Esophagus muscularis mucosa (tissue), 4 donors: ENCODE measurements at places on chromosomes 3 and 15.

- DNase-seq: no peak
Measured at GRCh38 chr3:51539291-51539941, 897 bp downstream of the RAD54L2 start.

DNA sequence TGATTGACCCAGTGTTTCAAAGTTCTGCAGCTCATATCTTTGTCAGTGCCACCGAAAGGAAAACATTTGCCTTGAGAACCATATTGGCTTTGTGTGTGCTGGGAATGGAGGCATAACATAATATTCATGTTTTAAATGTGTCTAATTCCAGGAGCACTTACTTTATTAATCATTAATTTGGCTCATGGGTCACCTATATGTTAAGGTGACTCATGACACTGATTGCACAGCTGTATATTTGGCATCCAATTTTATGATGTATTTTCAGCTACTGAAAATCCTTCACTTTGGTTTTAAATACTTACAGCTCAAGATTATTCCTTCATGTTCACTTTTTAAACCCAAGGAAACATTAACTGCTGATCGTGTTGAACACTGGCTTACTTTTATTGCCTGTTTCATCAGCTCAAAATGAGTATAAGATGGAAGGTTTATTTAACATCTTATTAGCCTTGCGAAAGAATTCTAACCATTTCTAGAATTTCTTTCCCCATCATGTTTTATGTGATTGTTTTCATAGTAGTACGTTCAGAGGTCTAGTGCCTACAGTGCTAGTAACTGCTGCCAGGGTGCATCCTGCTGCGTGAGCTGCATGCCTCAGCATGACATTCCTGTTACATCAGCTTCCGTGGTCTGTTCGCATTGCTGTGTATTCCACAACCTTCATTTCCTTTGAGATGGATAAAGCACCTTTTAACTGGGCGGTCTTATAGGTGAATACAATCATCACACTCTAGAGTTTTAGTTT, 63.7 kb downstream of the LRCH3 start:
- DNase-seq: no peak

DNA sequence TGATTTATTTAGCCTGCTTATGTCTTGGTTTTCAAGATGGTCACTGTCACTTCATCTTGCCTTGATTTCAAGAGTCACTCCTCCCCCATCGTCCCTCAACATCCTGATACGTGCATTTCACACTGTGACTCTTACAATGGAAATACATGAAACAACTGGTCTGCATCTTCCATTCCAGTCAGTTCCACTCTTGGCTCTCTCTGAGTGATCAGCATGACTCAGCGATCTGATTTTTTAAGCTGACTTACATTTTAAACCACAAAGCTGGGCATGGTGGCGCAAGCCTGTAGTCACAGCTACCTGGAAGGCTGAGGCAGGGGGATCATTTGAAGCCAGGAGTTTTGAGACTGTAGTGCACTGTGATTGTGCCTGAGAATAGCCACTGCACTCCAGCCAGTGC, 271.2 kb upstream of the ROPN1 start:
- DNase-seq: no peak

DNA sequence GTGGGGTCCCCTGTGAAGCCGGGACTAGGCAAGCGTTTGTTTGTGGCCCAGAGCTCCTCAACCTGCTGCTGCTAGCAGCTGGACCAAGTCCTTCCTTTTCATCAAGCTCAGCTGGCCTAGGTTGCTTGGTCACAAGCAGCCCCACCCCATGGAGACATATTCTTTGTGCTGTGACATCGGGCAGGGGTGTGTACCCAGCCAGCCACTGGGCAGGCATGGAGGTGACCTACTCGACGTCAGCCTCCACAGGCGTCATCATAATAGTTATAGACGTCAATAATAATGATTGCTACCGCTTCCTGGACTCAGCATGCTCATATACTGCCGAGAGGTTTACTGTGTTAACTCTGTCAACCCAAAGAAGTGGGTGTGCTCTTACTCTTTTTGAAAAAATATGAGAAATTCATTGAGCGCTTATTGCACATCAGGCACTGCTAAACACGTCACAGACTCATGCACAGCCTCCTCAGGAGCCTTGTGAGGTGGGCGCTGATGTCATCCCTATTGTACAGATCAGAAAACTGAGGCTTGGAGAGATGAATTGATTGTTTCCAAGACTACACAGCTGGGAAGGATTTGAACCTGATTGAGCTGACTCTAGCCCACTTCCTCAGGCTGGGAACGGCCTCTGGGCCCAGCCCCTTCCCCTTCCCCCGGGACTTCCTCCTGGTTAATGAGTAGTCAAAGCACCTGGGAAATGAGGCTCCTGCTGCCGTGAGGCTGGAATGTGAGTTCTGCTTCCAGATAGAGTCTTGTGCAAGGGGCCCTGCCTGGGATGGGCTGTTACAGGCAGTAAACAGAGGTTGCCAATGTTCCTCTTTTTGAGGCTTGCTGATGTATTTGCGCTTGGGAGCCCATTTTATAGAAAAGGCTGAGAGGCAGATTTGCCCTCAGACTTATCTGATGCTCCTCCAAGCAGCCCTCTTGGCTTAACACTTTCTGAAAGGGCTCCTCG, 16.2 kb downstream of the SLC6A6 start:
- no peak for DNase-seq

DNA sequence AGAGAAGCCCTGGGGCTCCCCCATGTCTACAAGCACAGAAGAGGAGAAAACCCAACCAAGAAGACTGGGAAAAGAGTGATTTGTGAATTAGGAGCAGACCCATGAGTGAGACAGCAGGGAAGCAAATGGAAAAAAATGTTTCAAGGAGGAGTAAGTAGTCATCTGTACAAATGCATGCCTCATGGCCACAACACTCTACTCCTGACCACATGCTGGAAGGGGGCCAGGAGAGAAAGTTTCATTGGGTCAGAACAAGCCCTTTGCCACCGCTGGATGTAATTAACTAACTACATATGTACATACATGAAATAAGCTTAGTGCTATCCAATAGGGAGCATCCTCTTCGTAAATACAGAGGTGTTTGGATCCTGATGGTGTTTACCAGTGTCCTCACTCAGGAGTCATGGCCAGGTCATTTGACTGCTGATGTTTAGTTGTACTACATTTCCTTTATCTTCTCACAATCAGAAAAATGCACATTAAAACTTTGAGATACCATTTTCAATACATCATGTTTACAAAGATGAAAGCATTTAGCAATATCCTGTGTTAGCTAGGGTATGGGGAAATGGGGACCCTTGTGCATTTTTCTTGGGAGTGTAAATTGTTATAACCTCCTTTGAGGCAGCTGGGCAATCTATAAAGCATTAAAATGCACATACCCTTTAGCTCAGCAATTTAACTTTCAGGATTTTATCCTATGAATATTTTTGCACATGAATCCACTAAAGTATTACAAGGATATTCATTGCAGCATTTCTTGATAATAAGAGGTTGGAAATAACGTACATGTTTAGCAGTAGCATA, 27.1 kb downstream of the CLRN1 start:
- DNase-seq: no peak

DNA sequence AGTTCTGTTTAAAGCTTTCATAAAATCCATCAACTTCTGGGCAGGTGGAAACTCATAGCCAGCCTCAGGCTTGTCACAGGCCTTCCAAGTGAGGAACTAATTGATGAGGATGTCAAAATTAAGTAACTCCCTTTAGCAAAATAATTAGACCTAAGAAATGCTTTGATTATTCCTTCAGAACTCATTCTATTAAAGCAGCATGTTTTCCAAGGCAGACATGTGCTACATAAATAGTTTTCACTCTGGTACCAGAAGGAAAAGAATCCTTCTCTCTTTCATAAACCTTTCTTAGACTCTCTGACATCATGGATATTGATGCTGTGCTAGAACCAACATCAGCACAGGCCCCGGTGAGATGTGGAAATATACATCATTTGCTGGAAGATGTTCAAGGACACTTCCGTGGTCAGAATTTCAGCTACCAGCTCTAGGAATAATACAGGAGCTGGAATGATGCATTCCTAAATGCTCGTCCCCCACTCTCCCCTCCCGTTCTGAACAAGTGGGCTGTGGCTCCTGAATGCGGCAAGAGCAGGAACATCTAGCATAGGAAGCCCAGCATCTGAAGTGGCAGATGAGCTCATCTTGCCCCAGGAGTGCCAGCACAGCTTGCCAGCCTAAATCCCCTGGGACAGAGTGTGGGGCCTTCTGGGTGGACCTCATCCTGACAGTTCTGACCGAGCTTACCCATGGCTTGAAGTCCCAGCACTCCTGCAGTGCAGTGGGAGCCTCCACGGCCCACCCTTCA, 82.4 kb downstream of the WWTR1 start:
- DNase-seq: no peak

DNA sequence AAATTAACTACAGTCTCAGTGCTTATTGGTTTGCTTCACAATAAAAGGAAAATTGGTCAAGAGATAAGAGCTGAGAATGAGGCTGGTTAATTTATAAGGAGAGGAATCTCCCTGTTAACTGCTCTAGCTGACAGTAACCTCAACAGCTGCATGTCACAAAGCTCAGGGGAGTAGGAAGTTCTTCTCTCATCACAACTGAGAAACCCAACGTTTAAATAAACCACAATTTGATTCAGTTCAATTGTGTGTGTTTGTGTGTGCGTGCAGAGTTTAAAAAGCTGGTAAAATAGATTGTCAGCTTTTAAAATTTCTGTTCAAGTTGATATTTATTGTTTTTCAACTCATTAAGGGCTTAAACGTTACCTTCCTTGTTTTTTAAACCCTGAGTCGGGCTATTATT, 3.5 kb upstream of the TGFBR2 start:
- no peak for DNase-seq

DNA sequence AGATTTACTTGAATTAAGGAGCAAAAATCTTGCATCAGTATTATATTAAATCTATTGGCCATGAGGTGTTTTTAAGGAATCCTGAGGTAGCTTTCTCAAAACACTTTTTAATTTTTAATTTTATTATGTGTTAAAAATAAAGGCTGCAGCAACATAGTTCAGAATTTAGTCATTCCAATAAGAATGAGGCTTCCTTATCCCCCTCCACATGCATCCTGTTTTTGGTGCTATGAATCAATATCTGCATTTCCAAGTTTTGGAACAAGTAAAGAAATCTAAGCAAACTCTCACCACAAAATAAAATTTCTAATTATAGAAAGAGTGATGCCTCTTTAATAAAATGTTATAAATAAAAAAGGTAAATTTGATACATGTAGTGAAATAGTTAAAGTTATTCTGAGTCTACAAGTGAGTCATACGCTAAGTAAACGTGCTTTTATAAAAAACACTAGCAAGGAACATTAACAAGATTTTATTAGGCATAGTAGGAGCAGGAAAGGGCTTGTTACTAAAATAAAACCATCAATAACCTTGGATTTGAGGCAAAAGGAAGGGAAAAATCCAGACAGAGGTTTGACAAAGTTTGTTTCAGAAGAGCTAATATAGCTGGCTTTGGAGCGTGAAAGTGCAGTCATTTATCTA, 1218.0 kb downstream of the NSUN3 start:
- DNase-seq: no peak

- no peak for DNase-seq
Measured at GRCh38 chr3:146466604-146467003, 2.8 kb downstream of the PLSCR2 start.

- no peak for DNase-seq
Measured at GRCh38 chr3:86856711-86857110, 134.2 kb downstream of the VGLL3 start.

DNA sequence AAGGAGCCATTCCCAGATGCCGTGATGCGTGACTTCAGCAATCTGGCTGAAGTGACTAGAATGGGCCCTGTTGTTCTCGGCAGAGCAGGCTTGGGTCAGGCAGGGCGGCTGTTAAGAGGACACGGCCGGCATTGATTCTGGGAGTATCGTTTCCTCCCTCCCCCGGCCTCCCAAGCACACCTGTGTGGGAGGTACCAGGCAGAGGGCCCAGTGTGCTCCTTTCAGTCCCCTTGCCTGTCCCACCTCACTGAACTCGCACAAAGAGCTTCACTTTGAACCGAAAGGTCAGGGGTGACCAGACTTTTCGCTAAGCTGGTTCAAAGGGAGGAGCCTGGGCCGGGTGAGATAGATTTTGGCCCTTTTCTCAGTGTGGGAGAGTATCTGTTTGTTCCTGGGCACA, 92.7 kb downstream of the CEMIP start:
- DNase-seq: no peak

DNA sequence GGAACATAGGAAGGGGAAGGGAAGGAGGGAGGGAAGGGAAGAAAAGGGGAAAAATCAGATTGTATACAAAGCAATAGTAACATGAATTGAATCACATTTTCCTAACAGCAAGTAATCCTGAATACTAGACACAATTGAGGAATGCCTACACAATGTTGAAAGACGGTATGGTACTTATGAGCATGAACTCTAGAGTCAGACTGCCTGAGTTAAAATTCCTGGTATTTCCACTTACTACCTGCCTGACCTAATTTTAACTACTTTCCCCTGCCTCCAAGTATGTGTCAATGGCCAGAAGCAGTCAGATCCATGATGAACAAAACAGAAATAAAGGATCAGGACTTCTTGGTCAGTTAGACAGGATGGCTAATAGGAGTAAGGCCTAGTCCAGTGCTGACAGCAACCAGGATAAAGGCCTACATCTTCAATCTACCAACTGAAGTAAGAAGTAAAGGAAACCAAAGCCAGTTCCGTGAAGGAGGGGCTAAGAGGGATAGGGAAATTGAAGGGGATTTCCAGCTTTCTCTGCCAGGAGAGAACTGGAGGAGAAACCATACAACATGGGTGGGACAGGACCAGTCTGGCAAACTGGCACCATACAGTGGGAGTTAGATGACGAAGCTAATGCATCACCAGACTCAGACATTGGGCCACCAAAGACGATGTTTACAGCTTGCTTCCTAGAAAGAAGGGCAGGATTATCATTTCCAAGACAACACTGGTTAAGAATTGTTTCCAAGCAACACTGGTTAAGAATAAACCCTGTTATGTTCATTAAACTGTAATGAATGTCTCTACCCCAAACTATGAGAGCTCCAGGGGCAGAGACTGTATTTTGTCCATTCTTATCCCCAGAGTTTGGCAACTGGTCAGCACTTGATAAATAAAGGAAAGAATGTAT, 151.6 kb upstream of the UBE2E2 start:
- DNase-seq: no peak
